CD8-positive, alpha-beta memory T cell (primary cell): ENCODE measurements at places on chromosomes 5 and 9. TPM values are rescaled to one million over a fixed set of nuclear protein-coding genes. Genes with fewer than 3 reads are reported as not detected.

- H3K27ac ChIP-seq, result no peak overlapping the region
- no peaks in the 10 kb centered on the region for H3K4me1 ChIP-seq
- no peak overlapping the region for H3K4me3 ChIP-seq
Observed at GRCh38 chr5:38289457-38289856, 31.1 kb downstream of the EGFLAM start.

DNA sequence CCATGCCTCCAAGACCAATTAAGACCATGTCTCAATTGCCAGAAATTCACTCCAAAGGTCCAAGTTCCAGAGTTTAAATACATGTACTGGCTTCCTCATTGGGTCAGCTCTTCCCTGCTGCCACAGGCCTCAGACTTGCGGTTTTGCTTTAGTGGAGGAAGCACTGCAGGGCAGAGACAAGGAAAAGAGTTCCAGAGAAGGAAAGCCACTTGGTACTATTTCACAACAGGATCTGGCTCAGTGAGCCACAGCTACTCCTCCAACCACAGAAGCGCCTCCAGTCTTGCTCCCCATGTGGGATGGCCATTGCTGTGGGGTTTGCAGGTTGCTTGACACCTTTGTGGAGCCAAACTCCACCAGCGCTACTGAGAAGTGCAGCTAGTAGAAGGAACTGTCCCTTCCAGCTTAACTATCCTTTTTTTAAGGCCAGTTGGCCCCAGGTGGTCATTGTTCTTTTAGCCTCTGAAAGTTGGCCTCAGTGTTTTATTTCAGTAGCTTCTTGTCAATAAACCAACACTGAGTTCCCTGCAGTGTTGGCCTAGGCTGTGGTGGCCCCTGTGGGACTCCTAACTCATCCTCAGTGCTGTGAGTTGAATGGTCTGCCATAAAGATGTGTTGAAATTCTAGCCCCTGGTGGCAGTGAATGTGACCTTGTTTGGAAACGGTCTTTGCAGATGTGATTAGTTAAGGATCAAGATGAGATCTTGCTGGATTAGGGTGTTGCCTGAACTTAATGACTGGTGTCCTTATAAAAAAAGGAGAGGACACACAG is 93.7 kb upstream of the DAP start:
- H3K36me3 ChIP-seq, result no peaks in the 10 kb centered on the region
- DNase-seq, result no peak
- no peaks in the 10 kb centered on the region for H3K4me1 ChIP-seq
- no peak overlapping the region for H3K4me3 ChIP-seq
- no peak overlapping the region for H3K27ac ChIP-seq

GRCh38 chr9:19027825-19028224 is 5.2 kb downstream of the SAXO1 start:
- H3K36me3 ChIP-seq, result no peaks in the 10 kb centered on the region
- H3K4me1 ChIP-seq, result no peaks in the 10 kb centered on the region
- H3K27me3 ChIP-seq, result peaks cover 6% of the 10 kb centered on the region
- H3K27ac ChIP-seq, result no peak overlapping the region
- no peak for DNase-seq

DNA sequence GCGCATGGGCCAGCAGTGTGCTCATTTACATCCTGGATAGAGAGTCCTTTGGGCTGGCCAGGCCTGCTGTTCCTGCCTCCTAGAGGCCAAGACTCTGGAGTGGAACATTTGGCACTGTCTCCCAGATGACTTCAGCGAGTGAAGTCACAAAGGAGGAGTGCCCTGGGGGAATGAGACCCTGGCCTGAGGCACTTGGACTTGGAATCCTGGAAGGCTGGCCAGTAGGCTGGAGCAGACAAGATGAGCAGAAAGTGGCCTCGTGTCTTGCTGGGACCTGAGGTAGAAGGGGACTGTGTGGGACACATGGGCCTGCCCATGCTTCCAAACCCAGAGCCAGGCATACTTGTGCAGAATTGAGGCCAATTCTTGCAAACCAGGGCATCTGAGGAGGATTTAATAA is at the start of gene TSSK1B:
TSSK1B (minus strand) TSS at position 101 of the 400 bp plus-strand sequence. CDS start 150 bp downstream, outside the sequence.
- H3K4me1 ChIP-seq, result no peaks in the 10 kb centered on the region
- H3K27ac ChIP-seq, result no peak within 1 kb of the TSS
- no peak within 1 kb of the TSS for H3K4me3 ChIP-seq
- no peaks in the 10 kb centered on the region for H3K36me3 ChIP-seq

GALNT12 gene
- 4.7 TPM for total RNA-seq

LCN12 gene
- 1.3 TPM for total RNA-seq

GRCh38 chr5:33474004-33474403 is 33.2 kb downstream of the TARS1 start:
- no peak overlapping the region for H3K27ac ChIP-seq
- H3K4me1 ChIP-seq, result no peaks in the 10 kb centered on the region
- H3K27me3 ChIP-seq, result no peaks in the 10 kb centered on the region
- no peak for DNase-seq
- no peak overlapping the region for H3K4me3 ChIP-seq
- peaks cover 8% of the 10 kb centered on the region for H3K36me3 ChIP-seq
